ENCODE measurements at places on chromosomes 16 and 17. TPM values are rescaled to one million over a fixed set of nuclear protein-coding genes. Genes with fewer than 3 reads are reported as not detected.
A peak's percentile ranks its signal among the peaks of the same experiment; 100 is the strongest.

GRCh38 chr16:9092978-9093344 is 1.5 kb downstream of the HAPSTR1 start:
- DNase-seq, result peak; percentile 70

DNA sequence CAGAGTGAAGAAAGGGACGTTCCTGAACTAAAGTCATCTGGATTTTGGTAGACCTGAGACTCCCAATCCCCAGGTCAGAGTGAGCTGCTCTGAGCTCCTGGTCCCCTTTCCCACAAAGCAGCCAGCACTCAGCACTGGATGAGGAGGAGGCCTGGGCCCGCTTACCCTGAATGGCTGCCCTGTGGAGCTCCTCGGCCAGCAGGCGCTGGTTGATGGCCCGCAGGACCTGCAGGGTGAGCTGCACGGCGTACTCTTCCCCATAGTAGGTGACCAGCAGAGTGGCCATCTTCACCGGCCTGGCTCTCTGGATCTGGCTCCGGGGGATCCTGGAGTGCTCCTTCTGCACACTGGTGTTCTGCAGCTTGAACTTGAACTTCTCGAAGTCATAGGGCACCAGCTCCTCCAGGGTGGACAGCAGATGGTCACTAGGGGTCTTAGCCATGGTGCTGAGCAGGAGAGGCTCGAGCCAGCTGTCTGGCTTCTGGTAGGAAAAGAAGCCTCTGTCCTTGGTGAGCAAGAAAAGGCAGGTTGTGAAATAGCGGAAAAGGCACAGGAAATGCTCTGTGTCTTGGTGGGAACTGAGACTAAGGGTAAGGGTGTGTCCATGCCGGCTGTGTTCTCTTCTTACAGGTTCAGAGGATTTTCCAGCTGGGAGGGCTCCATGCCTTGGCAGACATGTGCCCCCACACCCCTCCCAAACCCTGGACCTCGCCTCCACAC is at the start of gene MEFV:
Gene MEFV, minus strand, starts transcription at position 488 of the 720 bp plus-strand sequence. Its CDS starts 46 bp downstream, at position 442.
- DNase-seq, result no peak

DNA sequence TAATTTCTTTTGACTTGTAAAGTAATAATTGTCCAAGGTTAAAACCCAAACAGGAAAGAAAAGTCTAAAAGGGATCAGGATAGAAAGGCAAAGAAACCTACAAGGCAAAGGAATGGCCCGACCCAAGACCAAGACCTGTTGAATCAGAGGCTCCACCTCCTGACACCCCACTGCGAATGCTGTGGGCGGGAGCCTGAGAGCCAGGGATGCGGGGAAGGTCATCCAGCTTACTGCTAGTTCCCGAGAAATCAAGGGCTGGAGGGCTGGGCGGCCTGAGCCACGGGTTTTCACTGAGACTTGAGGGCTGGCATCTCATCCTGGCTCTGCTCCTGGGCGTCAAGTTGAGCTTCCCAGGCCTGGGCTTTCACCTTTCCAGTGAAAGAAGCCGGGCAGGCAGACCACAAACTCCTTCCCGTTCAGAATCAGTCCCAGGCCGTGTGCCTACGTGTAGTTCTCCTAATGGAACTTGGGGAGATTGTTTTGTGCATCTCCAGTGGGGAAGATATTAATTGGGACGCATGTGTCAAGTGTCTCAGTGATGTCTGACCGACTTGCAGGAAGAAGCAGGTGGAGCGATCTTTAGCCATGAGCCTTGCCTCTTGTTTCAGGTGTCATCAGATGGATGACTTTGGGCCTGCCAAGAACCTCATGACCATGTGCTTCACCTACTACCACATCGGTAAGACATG is 36.9 kb downstream of the CIBAR2 start:
- no peak for DNase-seq

- DNase-seq, result peak; percentile 63
Measured at GRCh38 chr17:43823350-43824084, 9.4 kb downstream of the MPP3 start.

GRCh38 chr17:80957461-80957941 is 34.1 kb upstream of the CHMP6 start:
- peak; percentile 64 for DNase-seq

ODAD4 gene
- total RNA-seq, result 2.2 TPM

GRCh38 chr16:1333149-1333812 is at the start of gene BAIAP3:
Gene BAIAP3 (plus strand): TSS chr16:1333645. CDS start chr16:1338550, 4,905 bp downstream.
- no peak for DNase-seq

- no peak for DNase-seq
Measured at GRCh38 chr17:59753522-59754467, 46.3 kb downstream of the VMP1 start.

- no peak for DNase-seq
Measured at GRCh38 chr17:50412188-50412732, 13.8 kb upstream of the ACSF2 start.

DNA sequence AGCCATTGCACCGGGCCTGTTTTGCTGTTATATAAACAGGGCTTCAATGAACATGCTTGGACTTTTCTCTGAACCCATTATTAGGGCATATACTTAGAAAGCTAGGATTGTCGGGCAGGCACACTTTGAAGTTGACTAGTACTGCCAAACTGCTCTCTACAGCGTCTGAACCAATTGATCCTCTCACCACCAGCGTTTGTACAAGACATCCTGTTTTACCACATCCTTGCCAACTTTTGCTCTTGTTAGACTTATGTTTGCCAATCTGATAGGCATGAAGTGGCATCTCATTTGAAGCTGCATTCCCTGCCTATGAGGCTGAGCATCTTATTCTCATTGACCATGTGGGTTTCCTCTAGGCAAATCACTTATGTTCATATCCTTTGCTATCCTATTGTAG is 7.4 kb upstream of the PPP1R9B start:
- no peak for DNase-seq

CLDN7 gene
- total RNA-seq, result 2.6 TPM

- DNase-seq, result no peak
Measured at GRCh38 chr17:19948116-19948943, 29.3 kb downstream of the AKAP10 start.

- DNase-seq, result no peak
Measured at GRCh38 chr16:899683-900060, 71.1 kb downstream of the LMF1 start.

- no peak for DNase-seq
Measured at GRCh38 chr17:73010414-73010813, 82.1 kb downstream of the SLC39A11 start.

- no peak for DNase-seq
Measured at GRCh38 chr17:10857976-10858375, 20.1 kb upstream of the PIRT start.

ADORA2B gene
- total RNA-seq, result 5.4 TPM

DNA sequence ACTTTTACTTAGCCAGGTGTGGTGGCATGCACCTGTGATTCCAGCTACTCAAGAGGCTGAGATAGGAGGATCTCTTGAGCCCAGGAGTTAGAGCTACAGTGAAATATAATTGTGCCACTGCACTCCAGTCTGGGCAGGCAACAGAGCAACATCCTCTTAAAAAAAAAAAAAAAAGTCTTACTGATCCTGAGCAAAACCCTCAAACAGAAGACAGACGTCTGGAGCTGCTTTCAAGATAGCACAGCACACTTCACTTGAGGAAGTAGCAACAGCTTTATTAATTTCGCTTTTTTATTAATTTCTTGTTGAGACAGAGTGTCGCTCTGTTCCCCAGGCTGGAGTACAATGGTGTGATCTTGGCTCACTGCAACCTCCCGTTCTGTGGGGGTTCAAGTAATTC is 10.2 kb upstream of the GGA2 start:
- no peak for DNase-seq
